ENCODE measurements at places on chromosomes 5 and 9.

DNA sequence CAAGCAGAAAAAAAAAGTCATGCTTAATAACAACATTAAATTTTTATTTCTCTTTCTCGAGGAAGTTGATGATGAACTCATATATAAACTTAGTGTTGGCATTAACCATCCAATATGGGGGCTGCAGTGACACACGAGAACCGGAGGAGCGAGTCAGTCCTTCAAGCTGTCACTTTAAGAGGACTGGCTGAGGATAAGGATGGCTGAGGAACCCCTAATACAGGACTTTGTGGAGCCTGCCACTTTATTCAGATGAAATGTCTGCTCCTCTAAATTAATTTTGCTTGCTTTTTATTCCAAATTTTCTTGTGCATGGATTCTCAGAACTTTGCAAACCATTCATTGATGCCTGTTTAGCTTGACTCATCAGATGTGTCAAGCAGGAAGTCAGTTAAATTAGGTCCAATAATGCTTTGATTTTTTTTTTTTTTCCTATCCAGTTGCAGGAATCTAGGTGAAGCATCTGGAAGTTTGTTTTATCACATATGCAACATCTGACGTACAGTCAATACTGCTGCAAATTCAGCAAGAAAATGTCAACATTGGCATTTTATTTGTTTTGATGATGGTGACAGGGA lies 144.2 kb upstream of the COL5A1 start:
- DNase-seq: no peak

DNA sequence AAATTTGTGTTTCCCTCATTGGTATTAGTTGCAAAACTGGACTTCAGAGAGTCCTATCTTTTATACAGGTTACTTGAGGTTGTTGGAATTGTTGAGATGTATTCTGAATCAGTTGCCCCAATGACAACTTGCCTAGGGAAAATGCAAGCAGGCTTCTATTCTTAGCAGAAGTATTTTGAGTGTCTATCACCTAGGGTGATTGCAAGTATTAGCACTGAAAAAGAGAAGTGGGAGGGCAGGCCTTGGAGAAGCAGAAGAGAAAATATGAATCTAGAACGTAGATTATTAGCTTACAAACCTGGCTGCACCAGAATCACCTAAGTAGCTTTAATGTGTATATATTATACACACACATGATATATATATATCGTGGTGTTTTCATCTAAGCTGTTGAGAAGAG lies 43.2 kb downstream of the ADAMTS12 start:
- no peak for DNase-seq

- no peak for DNase-seq
Observed at GRCh38 chr5:141957367-141957996, 520 bp downstream of the PCDH12 start.

- no peak for DNase-seq
Observed at GRCh38 chr5:2900360-2900759, 148.9 kb upstream of the IRX2 start.

DNA sequence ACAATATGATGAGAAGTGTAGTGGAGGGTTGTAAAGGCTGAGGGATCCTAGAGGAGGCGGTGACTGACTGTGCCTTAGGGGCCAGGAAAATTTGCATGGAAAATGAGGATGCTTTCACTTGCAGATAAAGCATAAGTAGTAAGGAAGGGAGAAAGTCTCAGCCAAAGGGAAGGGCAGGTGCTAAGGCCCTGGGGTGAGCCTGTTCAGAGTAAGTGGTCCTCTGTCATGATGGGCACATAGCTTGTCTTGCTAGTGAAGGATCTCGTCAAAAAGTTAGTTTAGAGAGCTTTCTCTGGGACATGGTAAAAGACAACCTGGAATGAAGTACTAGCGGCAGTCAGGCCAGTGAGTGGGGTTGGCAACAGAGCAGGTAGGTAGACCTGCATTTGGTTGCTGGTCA lies 75.4 kb upstream of the CPLX2 start:
- DNase-seq: no peak

- DNase-seq: no peak
Observed at GRCh38 chr5:1108865-1109174, 3.0 kb downstream of the SLC12A7 start.

DNA sequence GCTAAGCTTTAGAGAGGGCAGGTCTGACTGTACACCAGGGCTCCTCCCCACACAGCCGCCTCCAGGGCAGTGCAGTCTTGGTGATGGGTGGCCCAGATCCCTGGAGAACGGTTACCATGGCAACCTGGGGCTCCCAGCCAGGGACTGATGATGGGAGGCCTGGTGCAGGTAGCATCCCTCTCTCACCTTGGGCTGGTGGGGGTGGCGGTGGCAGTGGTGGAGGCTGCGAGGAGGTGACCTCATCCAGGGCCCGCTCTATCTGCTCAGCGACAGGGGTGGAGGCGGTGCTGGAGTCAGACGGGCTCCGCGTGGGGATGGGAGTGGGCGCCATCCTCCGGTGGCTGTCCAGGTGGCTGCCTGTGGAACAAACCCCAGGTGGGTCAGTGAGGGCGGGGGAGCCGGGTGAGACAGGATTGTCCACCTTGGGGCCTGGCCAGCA lies 12.3 kb downstream of the PRR7 start:
- DNase-seq: peak; percentile 34

GRCh38 chr9:83934569-83935275 lies 13.5 kb upstream of the KIF27 start:
- no peak for DNase-seq

DNA sequence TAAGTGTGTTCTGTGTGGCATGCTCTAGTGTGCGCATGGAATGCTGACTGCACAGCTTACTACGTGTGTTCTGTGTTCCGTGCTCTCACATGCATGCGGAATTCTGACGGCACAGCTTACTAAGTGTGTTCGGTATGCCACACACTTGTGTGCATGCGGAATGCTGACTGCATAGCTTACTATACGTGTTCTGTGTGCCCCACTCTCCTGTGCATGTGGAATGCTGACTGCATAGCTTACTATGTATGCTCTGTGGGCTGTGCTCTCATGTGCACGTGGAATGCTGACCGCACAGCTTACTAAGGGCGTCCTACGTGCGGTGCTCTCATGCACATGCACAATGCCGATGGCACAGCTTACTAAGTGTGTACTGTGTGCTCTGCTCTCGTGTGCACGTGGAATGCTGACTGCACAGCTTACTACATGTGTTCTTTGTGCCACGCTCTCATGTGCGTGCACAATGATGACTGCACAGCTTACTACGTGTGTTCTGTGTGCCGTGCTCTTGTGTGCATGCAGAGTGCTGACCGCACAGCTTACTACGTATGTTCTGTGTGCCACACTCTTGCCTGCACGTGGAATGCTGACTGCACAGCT lies 548.9 kb downstream of the IRX1 start:
- DNase-seq: no peak

GRCh38 chr9:5587024-5587423 lies 41.9 kb upstream of the RIC1 start:
- no peak for DNase-seq

DNA sequence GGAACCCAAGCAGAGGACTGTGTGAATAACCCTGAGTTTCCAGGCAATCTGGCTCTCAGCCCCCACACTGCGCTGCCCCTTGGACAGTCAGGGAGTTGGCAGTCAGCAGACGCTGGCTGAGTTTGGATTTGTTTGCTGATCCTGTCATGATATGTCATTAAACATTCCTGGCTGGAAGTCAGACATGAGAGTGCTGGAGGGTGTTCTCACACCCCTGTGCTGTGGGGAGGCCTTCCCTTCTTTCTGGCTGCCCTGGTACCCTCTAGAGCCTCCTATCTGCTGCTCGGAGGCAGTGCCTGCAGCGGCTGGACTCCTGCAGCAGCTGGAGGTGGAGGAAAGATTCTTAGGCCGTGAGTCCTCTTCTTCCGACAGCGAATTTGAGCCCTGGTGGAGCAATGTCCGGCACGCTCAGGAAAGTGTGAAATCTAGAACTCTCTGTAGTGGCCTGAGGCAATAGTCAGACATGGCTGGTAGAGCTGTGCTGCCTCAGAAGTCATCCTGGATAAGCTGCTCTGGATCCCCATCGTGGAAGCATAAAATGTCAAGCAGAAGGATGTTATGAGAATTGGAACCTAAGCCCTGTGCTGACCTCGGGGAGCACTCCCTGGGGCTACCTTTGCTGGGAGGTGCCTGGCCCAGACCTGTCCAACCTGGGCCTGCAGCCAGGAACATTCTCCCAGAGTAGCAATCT lies 72.0 kb downstream of the PDE8B start:
- DNase-seq: no peak

GRCh38 chr5:166772770-166773169 lies 1518.7 kb upstream of the WWC1 start:
- no peak for DNase-seq
